Lung (tissue), 17 donors: ENCODE measurements at places on chromosomes 3 and 15. TPM values are rescaled to one million over a fixed set of nuclear protein-coding genes. Genes with fewer than 3 reads are reported as not detected.
A peak's percentile ranks its signal among the peaks of the same experiment; 100 is the strongest.

Gene SLC9C1
- 0.28 TPM for total RNA-seq

Gene NME9
- total RNA-seq: 11.4 TPM

Gene MUC13
- total RNA-seq: not detected

Gene SFMBT1
- total RNA-seq: 19.2 TPM

Gene CCR3
- 0.88 TPM for total RNA-seq

Gene SEMA5B
- total RNA-seq: 2.2 TPM

DNA sequence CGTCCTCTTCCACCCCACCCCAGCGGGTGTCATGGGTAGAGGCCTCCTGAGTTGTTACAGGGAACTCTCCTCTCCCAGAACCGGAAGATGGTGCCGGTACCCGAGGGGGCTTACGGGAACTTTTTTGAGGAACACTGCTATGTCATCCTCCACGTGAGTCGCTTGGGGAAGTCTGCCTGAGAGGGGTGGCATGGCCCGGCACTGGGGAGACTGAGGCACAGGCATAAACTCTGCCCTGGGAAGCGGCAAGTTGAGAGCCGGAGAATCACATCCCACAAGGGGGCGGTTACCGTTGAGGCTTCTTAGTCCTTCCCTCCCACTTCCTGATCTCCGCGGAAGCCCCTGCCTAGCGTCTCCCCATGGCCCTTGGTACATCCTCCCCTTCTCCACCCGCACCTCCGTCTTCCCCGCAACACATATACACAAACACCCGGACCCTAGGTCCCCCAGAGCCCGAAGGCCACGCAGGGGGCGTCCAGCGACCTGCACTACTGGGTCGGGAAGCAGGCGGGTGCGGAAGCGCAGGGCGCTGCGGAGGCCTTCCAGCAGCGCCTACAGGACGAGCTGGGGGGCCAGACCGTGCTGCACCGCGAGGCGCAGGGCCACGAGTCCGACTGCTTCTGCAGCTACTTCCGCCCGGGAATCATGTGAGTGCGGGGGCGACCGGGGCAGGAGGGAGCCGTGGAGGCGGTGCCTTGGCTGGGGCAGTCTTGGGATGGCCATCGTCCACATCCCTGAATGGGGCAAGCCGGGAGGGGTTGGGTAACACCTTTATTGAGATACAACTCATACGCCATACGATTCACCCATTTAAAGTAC is 3.4 kb downstream of the VILL start:
- DNase-seq: peak; percentile 74

DNA sequence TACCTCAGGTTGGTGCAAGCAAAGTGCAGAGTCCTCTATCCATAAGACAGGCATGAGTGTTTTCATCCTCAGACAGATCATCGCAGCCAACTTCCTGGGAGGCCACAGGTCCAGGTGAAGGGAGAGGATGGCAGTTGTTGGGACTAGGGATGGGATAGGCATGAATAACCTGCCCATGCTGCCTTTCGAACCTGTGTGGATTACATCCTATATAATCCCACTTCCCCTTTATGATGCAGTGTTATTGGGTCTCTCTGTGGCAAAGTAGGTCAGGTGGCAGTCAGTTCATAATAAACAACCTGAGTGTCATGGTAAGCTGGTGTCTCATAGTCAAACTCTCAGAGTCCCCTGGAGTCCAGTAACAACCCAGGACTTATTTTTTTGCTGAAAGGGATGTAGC is 40.4 kb downstream of the CCR3 start:
- DNase-seq: no peak

DNA sequence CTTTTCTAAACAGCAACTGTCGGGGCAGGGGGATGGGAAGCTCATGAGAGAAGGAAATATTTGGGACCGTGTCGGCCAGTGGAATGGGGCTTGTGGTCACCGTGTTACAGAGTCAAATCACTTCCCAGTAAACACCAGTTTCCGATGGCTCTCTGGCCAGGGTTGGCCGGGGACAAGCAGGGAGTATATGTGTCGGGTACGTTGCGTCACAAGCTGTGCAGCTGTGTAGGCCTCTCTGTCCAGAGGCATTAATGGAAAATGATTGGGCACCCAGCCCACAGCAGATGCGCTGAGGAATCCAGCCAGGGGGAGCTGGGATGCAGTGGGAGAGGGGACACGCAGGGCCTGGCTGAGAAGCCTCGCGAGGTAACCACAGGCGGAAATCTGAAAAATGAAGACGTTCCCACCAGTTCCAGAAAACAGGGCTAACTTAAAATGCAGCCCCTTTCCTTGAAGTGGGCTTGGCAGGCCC is 15.8 kb upstream of the ALDH1A3 start:
- DNase-seq: peak; percentile 59

DNA sequence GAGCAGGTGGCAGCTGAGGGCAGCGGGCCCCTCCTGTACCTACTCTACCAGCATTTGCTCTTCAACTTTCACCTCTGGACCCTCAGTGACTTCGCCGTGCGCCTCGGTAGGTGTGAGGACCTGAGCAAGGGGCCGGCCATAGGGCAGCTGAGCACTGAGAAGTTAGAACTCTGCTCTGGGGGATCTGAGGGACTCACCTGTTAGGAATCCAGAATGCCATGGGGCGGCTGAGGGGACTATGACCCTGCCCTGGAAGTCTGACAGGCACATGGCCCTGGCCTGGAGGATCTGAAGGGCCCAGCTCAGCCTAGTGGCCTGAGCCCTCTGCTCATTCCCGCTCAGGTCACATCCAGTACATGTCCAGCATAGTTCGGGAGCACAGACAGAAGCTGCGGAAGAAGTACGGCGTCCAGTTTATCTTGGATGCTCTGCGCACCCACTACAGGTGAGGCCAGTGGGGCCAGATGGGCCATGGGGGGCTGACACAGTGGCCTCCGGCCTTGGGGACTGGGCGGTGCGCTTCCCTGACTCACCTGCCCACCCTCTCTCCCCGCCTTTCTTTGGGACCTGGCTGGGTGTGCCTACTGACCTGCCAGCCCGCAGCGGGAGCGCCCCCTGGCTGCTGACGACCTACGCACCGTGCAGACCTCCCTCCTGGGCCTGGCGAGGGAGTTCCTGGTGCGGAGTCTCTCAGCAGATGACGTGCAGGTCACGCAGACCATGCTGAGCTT is 18.8 kb downstream of the NBEAL2 start:
- DNase-seq: peak; percentile 31

- no peak for DNase-seq
Measured at GRCh38 chr3:51145811-51146585, 239.1 kb upstream of the MANF start.

DNA sequence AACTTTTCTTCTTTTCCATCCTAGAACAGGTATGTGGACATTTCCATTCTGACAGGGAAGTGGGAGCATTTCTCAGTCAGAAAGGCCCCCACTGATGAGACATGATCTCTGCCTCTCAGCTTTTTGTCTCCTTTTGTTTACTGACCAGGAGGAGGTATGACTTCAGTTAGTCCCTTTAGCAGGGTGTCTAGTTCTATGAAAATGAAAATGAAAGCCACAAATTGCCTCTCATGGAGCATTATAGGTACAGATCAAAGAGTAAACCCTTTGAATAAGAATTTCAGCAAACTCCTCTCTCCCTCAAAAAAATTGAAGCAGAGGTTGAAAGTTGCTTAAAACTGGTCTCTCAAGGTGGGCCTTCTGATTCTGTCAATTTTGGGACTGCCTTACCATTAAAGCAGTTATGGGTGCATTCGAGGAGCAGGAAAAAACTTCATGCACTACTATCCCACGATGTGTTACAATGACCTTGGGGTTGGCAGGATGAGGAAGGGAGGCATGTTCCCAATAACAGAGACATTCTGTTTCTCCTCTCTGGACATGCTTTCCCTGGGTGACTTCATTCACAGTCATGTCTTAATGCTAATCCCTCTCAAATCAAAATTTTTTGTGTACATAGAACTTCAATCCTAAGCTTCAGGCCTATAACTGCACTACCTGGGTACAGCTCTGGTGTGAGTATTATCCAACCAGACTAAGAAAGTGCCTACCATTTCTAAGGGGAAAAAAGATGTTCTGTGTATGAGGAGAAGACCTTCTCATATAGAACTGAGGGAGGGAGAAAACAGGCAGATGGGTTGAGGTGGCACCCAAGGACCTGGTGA is 50.6 kb upstream of the TBC1D23 start:
- no peak for DNase-seq

GRCh38 chr3:22349215-22349851 is 598.3 kb upstream of the ZNF385D start:
- DNase-seq: peak; percentile 91

- DNase-seq: no peak
Measured at GRCh38 chr15:69909719-69910444, 187.8 kb downstream of the TLE3 start.

- DNase-seq: no peak
Measured at GRCh38 chr3:157529751-157530150, 26.5 kb upstream of the VEPH1 start.

DNA sequence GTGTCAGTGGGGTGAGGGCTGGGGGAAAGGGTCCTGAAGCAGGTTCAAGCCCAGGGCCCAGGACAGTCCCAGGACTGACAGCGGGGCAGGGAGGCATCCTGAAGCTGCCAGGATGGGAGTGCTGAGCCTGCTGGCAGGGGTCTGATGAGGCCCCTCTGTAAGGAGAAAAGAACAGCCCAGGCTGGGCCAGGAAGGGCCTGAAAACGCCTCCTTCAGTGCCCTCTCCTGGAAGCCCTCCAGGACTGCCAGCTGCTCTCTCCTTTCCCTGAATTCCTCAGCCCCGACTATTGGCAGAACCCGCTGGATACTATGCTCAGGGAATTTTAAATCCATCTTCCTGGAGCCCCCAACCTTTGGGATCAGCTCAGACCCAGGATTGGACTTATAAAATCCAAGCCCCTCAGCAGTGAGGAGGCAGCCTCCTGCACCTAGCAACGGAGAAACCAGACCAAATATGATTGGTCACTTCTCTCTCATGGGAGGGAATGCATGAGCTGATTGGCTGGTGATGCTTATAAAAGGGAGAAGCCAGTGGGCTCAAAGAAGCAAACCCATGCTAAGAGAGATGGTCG is 203.5 kb upstream of the LINGO1 start:
- DNase-seq: no peak
